ENCODE measurements at places on chromosomes 2 and 18.
A peak's percentile ranks its signal among the peaks of the same experiment; 100 is the strongest.

DNA sequence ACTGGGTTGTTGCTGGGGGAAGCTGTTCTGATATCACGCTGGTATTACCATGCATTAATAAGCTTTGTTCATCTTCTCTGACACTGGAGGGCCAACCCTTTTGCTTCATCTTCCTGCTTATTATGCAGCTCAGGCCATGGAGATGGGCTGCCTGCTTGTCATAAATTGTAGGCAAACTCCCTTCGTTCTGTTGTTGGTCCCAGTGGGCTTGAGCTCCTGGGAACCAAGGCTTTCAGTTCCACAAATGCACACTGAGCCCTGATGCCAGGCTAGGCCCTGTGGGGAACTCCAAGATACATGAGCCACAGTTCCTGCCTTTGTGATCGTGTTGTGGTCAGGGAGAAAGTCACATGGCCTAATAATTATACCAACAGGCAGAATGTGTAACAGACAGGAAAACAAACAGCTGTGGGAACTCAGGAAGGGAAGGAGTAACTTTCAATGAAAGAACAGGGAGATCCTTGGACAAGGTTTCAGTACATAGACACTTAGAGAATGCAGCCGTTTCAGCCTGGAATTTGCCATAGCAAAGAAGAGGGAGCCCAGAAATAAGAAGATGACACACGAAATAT, 49.0 kb upstream of the BCL2L11 start:
- H3K36me3 ChIP-seq: peaks cover 22% of the 10 kb centered on the region
- DNase-seq: peak; percentile 33
- H3K27ac ChIP-seq: peak overlapping the region; percentile 86
- peaks cover 53% of the 10 kb centered on the region for H3K4me1 ChIP-seq
- no peaks in the 10 kb centered on the region for H3K27me3 ChIP-seq

DNA sequence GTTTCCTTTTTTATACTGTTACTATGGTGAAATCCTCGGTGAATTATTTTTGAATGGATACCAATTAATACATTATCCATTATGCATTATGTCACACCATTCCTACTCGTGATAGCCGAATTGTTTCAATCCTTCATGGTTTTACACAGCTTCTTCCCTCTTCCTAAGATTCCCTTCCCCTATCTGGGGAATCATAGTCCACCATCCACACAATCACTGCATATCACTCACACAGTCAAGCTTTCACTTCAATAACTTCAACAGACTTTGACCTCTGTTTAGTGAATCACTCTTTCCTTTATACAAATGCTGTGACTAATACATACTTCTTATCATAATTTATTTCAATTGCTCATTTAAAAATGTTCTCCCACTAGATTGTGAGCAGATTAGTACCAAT, 1108.1 kb upstream of the LRRTM1 start:
- no peaks in the 10 kb centered on the region for H3K4me1 ChIP-seq
- H3K4me3 ChIP-seq: no peak overlapping the region
- no peaks in the 10 kb centered on the region for H3K27me3 ChIP-seq
- H3K27ac ChIP-seq: no peak overlapping the region
- no peak for DNase-seq

- H3K27me3 ChIP-seq: peaks cover 46% of the 10 kb centered on the region
- no peaks in the 10 kb centered on the region for H3K4me1 ChIP-seq
- no peaks in the 10 kb centered on the region for H3K36me3 ChIP-seq
- H3K4me3 ChIP-seq: no peak overlapping the region
These were observed 165.2 kb downstream of the SH3BP4 start for GRCh38 chr2:235116885-235117492.

DNA sequence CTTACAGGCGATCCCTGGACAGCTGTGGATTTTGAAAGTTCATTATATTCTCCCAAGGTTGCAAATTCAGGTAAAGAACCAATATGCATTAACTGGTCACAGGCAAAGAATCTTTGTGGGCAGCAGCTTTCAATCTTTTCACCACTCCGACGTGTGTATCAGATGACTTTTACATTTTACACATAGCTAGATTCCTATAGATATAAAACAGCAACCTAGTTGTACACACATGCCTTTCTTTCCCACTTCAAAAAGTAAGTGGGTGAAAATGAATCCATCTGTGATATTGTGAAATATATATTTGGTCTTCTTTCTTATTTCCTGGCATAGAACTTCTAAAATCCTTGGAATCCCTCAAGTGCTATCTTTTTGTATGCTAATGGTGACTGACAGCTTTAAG, 72.5 kb downstream of the SCG2 start:
- H3K36me3 ChIP-seq: no peaks in the 10 kb centered on the region
- H3K27ac ChIP-seq: no peak overlapping the region
- no peaks in the 10 kb centered on the region for H3K27me3 ChIP-seq

DNA sequence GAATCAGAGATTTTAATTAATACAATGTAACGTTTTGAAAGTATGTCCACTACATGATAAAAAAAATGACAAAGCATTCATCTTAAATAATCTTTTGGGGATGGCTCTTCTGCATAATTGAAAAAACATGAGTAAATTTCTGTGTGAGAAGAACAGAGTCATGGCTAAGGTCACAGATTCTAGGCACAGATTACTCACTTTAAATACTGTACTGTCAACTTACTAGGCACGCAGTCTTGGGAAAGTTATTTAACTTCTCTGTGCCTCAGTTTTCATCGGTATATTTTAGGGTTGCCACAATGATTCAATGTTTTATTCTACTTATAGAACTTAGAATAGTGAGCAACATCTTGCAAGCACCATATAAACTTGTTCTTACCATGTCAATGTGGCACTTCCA, 49.2 kb downstream of the TMEFF2 start:
- no peaks in the 10 kb centered on the region for H3K27me3 ChIP-seq
- DNase-seq: no peak
- H3K27ac ChIP-seq: no peak overlapping the region
- H3K36me3 ChIP-seq: no peaks in the 10 kb centered on the region

- H3K4me3 ChIP-seq: no peak overlapping the region
- H3K4me1 ChIP-seq: no peaks in the 10 kb centered on the region
These were observed 46.4 kb downstream of the ACKR3 start for GRCh38 chr2:236616031-236616430.

GRCh38 chr2:119475857-119476244, 44.2 kb downstream of the TMEM37 start:
- no peak for DNase-seq
- H3K27ac ChIP-seq: no peak overlapping the region
- no peak overlapping the region for H3K4me3 ChIP-seq
- peaks cover 8% of the 10 kb centered on the region for H3K4me1 ChIP-seq

DNA sequence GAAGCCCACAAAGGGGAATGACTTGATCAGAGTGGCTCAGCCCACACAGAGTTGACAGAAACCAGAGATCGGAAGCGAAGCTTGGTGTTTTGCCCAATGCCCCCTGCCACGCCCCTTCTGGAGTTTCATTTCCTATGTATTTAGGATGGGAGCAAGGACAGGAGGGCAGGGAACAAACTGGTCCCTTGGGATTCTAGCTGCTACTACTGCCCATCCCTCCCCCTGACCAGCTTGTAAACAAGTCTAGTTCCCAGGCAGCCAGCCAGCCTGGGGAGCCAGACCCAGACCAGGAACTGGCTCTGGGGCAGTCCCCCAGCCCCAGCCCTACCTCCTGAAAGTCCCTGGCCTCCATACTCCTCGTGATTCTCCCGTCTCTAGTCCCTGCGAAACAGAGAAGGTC, 8.3 kb downstream of the WNT6 start:
- H3K36me3 ChIP-seq: no peaks in the 10 kb centered on the region
- no peak overlapping the region for H3K27ac ChIP-seq
- DNase-seq: no peak
- H3K4me1 ChIP-seq: peaks cover 8% of the 10 kb centered on the region
- peaks cover 100% of the 10 kb centered on the region for H3K27me3 ChIP-seq
- H3K4me3 ChIP-seq: no peak overlapping the region

GRCh38 chr2:180328795-180329422, 321.8 kb upstream of the CWC22 start:
- no peaks in the 10 kb centered on the region for H3K4me1 ChIP-seq
- no peak overlapping the region for H3K4me3 ChIP-seq
- no peaks in the 10 kb centered on the region for H3K36me3 ChIP-seq
- no peaks in the 10 kb centered on the region for H3K27me3 ChIP-seq

DNA sequence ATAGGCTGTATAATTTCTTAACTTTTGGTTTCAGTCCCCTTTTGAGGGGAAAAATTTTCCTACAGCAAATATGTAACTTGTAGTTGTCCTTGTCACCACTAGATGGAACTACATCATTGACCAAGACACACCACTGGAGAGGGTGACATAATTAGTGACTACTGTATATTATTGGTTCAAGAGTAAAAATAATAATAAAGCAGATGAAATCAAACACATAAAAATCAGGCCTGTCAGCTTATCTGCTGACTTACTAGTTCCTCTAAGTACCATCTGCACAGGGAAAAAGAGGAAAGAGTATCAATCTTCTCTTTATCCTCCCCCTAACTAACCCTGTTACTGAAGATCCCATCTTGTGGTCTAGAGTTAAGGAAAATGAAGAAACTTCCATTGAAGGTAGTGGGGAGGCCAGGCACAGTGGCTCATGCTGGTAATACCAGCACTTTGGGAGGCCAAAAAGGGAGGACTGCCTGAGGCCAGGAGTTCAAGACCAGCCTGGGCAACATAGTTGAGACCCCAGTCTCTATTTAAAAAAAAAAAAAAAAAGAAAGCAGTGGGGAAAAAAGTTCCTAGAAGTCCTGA, 29.6 kb upstream of the ENOSF1 start:
- H3K4me1 ChIP-seq: no peaks in the 10 kb centered on the region
- no peak overlapping the region for H3K4me3 ChIP-seq
- no peaks in the 10 kb centered on the region for H3K27me3 ChIP-seq

DNA sequence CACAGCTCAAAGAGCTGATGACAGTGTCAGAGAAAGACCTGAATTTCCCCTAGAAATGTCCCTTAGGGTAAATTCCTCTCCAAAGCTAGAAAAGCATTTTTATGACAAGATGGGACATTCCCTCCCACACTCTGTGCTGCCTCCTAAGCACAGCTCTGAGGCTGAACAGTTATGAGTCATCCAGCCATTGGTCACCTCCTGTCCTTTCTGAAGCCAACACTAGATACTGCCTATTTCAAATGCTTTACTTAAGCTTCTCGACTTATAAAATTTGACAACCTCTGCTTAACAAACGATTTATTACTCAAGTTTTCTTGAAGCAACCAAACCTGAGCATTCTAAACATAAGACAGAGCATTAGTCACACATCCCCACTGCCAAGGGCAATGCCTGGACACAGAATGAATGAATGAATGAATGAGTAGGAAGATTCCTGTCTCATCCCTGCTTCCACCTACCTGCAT, 35.4 kb downstream of the B4GALT6 start:
- DNase-seq: peak; percentile 28
- no peaks in the 10 kb centered on the region for H3K4me1 ChIP-seq
- H3K4me3 ChIP-seq: no peak overlapping the region
- no peaks in the 10 kb centered on the region for H3K36me3 ChIP-seq

- H3K27me3 ChIP-seq: no peaks in the 10 kb centered on the region
- H3K27ac ChIP-seq: no peak overlapping the region
- DNase-seq: peak; percentile 34
- H3K4me1 ChIP-seq: peaks cover 9% of the 10 kb centered on the region
- no peaks in the 10 kb centered on the region for H3K36me3 ChIP-seq
These were observed 68.3 kb upstream of the MRPS9 start for GRCh38 chr2:104969564-104969963.

DNA sequence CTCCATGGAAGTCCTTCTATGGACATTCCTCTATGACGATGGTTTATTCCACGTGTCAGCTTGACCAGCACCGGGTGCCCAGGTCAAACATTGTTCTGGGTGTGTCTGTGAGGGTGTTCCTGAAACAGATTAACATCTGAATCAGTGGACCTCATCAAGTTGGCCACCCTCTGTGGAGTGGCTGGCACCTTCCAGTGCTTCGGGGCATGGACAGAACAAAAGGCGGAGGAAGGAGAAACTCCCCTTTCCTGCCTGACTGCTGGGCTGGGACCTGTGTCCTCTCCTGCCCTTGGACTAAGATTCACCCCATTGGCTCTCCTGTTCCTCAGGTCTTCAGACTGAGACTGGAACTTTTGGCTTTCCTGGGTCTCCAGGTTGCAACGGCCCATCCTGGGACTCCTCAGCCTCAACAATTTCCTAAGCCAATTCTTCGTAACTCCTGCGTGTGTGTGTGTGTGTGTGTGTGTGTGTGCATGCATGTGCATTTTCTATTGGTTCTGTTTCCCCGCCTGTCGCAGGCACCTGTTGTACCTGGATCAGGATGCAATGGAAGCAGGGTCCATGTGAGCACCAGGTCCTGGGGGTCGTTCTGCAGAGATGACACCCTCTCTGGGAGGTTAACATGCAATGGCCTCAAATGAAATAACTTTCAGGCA, 357.2 kb upstream of the SALL3 start:
- no peaks in the 10 kb centered on the region for H3K4me1 ChIP-seq
- no peak for DNase-seq
- no peak overlapping the region for H3K27ac ChIP-seq
- no peak overlapping the region for H3K4me3 ChIP-seq

DNA sequence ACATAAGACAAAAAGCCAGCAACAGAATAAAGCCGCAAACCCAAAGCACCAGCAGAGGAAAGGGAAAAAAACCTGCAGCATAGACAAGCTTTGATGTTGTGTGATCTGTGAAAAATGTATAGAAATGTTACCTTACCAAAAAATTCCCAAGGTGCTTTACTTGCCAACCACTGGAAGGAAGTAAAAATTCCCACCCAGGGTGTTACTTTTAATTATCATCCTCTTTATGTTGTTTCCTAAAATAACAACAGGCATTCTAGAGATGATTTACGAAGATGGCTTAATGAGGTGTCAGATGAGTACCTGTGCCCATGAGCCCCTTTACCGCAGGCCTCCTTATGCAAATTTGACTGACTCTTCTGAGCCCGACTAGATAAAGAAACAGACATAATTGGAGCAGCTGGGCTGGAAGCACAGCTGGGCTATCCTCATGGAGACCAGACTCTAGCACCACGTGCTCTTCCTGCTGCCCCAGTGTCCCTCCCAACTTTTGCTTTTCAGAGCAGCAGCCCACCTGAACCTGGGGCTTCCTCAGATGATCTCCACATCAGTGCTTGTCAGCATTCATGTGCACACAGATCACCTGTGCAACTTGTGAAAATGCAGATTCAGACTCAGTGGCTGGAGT, 41.5 kb downstream of the SRSF7 start:
- DNase-seq: no peak
- no peak overlapping the region for H3K27ac ChIP-seq
- H3K4me1 ChIP-seq: no peaks in the 10 kb centered on the region
- H3K36me3 ChIP-seq: no peaks in the 10 kb centered on the region
- H3K27me3 ChIP-seq: no peaks in the 10 kb centered on the region

DNA sequence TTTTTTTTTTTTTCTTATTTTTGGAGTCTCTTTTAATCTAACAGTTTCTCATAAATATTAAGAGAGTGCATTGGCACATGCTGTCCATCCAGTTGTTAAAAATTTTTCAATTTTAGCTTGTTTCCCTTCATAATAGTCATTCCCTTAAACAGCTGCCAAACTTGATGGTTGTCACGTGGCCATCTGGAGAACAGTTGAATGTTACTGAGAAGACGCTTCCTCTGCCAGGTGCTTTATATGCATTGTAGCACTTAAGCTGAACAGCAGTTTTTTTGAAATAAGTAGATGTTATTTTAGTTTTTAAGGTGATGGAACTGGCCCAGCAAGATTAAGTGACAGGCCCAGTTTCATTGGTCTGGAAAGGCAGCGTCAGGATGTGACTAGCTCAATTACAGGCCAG, 3.3 kb downstream of the SMARCAL1 start:
- no peak overlapping the region for H3K27ac ChIP-seq
- H3K36me3 ChIP-seq: peaks cover 17% of the 10 kb centered on the region
- H3K27me3 ChIP-seq: no peaks in the 10 kb centered on the region
- no peak for DNase-seq

Measured in Calu3 (cell line).